Activated CD8-positive, alpha-beta memory T cell treated with anti-CD3 and anti-CD28 coated beads for 4 hours (primary cell): ENCODE measurements at places on chromosomes 2 and 18.

GRCh38 chr2:71685941-71686611 lies 232.7 kb downstream of the DYSF start:
- DNase-seq = no peak

DNA sequence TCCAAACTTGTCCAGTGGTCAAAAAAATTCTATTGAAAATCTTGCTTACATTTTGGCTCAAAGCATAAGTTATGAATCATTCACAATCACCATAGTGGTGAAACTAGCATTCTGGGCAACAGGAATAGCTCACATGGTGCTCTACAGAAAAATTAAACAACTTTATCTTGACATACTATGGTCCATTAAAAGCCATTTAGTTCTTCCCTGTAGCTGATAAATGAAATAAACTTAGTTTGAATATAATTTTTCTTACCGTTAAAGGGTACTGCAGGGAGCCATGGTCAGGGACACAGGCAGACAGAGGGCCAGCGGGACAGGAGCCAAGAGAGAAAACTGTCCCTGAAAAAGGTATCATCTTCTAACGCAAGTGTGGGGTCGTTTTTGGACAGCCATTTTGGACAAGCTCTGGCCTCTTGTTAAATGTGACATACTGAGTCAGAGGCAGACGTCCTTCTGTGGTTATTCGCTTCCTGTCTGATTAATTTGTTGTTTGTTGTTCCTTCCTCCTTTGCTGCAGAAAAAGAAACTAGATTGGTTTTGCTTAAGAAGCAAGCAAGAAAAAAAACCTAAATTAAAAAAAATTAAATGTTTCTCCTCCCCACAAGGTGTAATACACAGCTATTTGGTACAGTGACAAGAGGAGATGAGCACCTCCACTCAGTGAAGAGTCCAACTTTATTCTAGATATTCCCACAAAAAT lies at the start of gene WIPF1:
WIPF1 (minus strand) TSS at position 460 of the 703 bp plus-strand sequence. CDS start 12,231 bp downstream, outside the sequence.
- peak; percentile 28 for DNase-seq

DNA sequence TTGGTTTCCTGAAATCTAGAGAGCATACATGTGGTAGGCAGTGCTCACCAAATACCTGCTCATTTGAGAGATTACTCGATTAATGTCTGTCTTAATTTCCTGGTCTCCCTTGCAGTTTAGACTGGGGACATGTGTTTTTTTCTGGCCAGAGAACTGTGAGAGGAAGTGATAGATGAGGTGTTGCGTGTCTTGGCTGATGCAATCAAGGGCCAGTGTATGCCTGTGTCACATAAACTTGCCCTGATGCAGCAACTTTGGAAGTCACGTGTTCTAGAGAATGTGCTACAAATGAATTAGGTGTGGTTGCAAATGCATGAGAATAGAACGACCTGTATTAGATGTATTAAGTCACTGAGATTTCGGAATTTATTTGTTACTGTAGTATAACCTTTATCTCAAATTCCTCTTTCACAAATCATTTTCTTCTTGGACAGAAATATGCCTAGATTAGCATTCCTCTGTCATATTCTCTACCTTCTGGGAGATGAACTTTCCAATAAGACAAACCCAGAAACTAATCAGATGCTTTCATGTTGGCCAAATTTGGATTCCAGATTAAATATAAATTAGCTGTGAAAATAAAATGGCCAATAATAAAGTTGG lies 9.9 kb upstream of the IL1A start:
- no peak for DNase-seq

GRCh38 chr2:199163613-199164458 lies 293.9 kb downstream of the SATB2 start:
- DNase-seq = no peak

GRCh38 chr2:63569740-63570139 lies 18.5 kb downstream of the WDPCP start:
- DNase-seq = no peak

DNA sequence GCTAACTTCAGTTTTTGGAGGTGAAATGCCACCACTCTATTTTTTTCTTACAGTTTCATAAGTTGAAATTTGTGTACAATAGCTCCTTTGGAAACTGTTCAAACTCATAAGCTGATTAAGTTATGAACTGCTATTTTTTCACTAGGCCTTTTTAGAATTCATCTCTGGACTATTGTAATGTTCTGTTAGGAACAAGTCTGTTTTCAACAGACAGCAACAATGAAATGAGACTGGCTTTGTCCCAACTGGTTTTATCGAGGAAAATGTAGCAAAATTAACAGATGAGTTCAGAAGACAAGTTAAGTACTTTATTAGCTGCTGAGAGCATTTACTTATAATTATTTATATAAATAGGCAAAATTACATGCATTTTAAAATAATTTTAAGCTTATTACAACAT lies 310.6 kb downstream of the ZNF804A start:
- no peak for DNase-seq

DNA sequence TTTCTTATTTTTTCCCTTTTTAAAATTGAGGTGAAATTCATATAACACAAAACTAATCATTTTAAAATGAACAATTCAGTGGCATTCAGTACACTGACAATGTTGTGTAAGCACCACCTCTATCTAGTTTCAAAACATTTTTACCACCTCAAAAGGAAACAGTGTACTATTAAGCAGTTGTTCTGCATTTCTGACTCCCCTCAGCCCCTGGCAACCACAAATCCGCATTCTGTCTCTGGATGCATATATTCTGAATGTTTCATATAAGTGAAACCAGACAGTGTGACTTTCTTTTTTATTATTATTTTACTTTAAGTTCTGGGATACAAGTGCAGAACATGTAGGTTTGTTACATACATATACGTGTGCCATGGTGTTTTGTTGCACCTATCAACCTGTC lies 19.2 kb upstream of the TANK start:
- no peak for DNase-seq

- no peak for DNase-seq
These were observed 1.7 kb upstream of the PKDCC start for GRCh38 chr2:42045848-42046748.

- no peak for DNase-seq
These were observed 250.3 kb upstream of the FOSL2 start for GRCh38 chr2:28142386-28142785.

- no peak for DNase-seq
These were observed at the start of gene MSTN for GRCh38 chr2:190062601-190063000. Gene MSTN, minus strand, starts transcription at chr2:190062729. Its CDS starts 133 bp downstream, at chr2:190062596.

GRCh38 chr18:12597760-12598159 lies 60.1 kb downstream of the SPIRE1 start:
- no peak for DNase-seq

DNA sequence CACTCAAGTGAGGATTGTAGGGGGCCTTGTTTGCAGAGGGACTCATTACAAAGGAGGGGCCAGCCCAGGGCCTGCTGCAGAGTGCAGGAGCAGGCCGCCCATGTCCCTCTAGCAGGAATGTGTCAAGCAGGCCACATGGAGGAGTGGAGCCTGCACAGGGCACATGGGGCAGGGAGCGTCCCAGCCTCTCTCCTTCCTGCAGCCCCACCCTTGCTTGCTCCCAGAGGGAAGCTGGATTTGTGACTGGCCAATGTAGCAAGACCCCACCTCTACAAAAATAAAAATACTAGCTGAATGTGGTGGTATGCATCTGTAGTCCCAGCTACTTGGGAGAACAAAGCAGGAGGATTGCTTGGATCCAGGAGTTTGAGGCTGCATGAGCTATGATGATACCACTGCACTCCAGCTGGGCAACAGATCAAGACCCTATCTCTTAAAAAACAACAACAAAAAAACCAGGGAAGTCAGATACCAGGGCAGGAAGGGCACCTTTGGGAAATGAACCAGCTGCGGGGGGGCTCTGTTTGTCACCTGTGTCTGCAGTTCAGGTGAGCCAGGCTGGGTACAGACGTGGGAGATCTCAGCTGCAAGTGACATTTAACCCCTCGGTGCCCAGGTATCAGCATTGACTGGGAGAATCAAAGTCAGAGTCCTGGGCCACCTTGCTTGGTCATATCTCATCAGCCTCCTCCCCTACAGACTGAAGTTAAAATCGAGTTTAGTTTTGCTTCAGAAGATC lies 27.7 kb downstream of the IMPA2 start:
- no peak for DNase-seq

- no peak for DNase-seq
These were observed 72.7 kb downstream of the FAM228A start for GRCh38 chr2:24247592-24247991.

DNA sequence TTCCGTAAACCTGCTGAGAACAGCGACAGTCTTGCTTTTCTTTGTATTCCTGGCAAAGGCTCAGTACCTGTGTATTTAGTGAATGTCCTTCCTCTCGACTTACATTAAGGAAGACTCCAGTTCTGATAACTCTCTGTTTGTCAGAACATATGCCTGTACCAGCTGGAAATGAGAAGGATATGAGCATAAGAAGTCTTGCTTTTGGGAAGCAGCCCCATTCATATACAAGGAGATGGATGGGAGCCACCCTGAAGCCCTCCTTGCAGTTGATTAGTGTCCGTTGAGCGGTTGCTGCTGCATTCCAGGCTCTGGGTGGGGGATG lies 59.8 kb downstream of the SH3BP4 start:
- DNase-seq = no peak

DNA sequence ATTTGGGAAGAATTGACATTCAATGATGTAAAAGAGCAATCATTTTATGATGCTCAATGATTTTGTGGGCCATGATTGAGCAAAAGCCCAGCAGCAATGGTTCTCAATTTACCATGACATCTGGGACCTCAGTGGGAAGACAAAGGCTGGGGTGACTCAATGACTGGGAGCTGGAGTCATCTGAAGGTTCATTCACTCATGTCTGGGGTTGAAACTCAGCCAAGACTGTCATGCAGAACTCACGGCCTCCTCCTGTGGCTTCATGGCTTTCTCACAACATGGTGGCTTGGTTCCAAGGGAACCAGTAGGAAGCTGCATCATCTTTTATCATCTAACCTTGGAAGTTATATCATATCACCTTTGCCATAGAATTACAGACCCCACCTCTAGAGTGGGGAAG lies 45.1 kb upstream of the CD226 start:
- no peak for DNase-seq

DNA sequence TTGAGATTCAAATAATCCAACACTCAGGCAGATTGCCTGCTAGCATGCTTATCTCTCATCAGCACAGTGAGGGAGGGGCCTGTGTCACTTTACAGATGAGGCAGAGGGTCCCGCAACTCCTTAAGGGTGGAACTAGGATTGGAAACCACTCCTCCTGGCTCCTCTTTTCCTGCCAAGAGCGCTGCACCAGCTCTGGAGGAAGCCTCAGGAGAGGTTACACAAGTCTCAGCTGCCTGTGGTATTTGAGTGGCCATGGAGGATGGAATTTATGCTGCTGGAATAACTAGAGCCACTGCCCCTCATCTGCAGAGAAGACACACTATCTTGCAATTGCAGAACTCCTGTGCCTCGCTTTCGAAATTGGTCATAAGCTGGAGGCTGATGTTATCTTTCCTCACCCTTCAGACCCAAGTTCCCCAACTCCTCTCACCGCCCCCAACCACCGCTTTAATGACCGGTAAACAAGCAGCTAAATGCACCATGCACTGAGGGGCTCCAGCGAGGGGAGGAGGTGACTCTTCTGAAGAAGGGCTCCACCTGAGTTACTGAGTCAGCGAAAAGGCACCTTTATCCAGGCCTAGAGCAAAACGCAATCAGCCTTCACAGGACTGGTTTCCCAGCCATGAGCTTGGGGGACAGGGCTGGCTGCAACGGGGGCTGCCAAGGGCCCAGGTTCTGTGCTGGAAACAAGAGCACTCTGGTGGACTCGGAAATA lies 245.8 kb downstream of the SOX11 start:
- DNase-seq = no peak

DNA sequence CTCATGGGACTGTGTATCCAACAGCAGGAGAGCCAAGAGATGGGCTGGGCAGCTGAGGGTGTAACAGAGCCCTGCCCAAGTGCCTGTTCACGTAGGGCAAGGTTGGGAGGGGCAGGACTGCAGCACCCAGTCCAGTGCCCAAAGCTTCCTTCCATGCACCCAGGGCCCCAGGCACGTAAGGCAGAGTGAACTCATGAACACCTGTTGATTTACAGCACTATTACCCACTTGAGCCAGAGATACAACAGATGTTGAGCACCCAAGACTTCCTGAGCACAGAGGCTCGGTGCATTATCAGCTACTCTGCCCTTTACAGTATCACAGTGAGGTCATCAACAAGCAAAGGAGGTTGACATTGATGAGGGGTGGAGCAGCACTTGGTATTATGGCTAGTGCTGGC lies 50.2 kb upstream of the FHL2 start:
- DNase-seq = no peak

- DNase-seq = no peak
These were observed 8.9 kb downstream of the TSPYL6 start for GRCh38 chr2:54247115-54247514.

- DNase-seq = no peak
These were observed 17.7 kb downstream of the FHL2 start for GRCh38 chr2:105381101-105381668.

- DNase-seq = no peak
These were observed 42.6 kb upstream of the MAP4K3 start for GRCh38 chr2:39479696-39480095.

DNA sequence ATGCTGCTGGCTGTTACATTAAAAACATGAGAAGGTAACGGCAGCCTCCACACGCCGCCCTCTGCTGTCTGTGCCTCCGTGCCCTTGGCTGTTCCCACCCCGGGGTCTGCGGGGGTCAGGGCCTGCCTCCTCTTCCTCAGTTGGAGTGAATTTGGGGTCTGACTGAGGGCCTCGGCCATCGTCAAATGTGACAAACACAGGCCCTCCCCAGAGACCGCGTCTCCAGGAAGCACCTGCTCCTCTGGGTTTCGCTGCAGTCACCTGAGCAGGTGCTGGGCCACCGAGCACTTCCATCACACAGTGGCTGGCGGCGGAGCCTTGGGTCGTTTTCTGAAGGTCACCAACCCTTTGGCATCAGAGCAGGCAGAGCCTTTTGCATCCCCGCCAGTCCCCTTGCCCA lies 70.9 kb downstream of the NFATC1 start:
- DNase-seq = no peak

DNA sequence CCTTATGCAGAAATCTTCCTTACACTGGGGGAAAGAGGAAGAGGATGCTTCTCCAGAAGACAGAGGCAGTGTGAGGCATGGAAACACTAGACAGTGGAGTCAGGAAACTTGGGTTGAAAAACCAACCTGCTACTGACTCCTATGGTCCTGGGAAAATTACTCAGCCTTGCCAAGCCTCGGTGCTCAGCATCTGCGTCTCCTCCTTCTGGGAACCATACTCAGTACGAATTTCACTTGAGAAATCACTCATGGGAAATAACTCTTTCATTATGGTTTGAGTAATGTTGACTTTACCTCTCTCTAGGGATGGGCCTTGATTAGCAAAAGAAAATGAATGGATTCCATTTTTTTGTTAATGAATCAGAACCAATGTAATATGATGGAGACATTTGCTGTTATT lies 96.5 kb downstream of the KCNE4 start:
- no peak for DNase-seq

DNA sequence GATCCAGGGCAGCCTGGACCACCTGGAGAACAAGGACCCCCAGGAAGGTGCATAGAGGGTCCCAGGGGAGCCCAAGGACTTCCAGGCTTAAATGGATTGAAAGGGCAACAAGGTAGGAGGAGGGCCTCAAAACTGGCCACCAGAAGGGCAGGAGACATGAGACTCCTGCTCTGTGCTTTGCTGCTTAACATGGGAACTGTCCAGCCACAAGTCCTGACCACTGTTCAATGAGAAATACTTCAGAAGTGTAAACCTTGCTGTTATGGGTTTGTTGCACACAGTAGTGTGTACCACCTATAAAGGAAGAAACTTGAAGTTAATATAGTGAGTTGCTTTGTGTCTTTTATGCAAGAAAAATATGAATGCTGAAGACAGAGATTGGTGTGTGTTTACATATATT lies 44.2 kb upstream of the MFF start:
- no peak for DNase-seq
